ENCODE measurements at places on chromosomes 7 and 10.

- DNase-seq = no peak
These were observed 85.5 kb downstream of the MKI67 start for GRCh38 chr10:128040681-128041080.

GRCh38 chr10:103680869-103681236 is 174.5 kb downstream of the SH3PXD2A start:
- no peak for DNase-seq

DNA sequence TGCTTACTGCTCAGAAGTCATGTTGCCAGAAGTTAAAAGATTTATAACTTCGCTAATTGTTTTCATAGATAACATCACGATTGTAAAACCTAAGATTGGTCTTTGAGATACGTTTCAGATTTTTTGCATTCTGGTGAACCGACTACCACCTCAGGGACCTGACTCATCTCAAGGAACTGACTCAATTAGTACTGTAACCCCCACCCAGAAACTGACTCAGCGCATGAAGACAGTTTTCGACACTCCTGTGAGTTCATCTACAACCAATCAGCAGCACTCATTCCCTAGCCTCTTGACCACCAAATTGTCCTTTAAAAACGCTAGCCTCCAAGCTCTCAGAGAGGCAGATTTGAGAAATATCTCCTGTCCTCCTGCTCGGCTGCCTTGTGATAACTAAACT is 72.3 kb downstream of the ELMO1 start:
- DNase-seq = no peak

GRCh38 chr7:115009736-115010440 is 88.0 kb downstream of the MDFIC start:
- no peak for DNase-seq

DNA sequence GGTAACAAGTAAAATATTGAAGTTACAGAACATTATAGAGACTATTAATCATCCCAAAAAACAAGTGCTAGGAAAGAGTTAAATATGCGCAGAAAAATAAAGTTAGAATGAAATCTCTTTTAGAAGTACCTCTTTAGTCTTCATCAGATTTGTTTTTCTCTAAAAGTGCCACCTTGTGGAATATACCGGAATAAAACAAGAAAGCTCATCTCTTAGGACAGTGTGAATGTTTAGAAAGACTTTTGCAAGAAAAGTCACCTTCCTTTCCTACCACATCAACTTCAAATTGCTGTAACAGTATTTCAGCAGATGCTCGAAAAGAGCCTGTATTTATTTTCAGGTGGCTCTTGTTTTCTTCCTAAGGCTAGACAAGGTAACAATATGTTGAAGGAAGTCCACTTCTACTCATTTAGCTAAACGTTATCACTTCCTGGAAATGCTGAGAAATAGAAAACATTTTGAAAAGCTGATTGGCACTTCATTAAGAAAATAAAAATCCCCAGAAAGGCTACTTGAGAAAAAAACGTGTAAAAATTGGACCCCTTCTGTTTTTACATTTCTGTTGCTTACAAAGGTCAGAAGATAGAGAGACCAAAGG is 19.8 kb upstream of the FAM133B start:
- DNase-seq = no peak

- DNase-seq = no peak
These were observed 128.4 kb upstream of the RSU1 start for GRCh38 chr10:16945593-16945992.

GRCh38 chr7:25597946-25598345 is 369.7 kb upstream of the NPVF start:
- DNase-seq = no peak

GRCh38 chr7:99619571-99620130 is 2.9 kb downstream of the ZSCAN25 start:
- no peak for DNase-seq

GRCh38 chr7:155448632-155449007 is 9.3 kb upstream of the EN2 start:
- DNase-seq = no peak

DNA sequence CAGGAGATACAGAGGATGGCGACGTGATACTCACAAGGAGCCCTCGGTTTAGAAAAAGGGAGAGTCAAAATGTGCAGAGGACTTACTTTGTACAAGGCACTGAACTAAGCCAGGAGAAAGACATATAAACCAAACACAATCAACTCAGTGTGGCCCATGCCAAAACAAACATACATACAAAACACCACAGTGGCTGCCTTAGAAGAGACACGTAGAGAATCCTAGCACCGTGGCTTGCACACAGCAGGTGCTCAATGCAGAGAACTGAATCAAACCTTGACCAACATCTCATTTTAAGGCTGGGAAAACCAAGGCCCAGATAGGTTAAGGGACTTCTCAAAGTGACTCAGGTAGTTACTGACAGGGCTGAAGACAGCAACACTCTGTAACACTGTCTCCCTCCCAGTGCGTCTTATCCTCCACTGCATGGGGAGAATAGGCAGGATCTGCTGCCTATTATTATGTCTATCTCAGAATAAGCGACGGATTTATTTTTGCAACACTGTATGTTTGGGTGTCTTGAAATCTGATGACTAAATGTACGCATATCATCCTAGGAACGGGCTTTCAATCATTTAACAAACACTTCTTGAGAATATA is 11.0 kb downstream of the SORBS1 start:
- no peak for DNase-seq

DNA sequence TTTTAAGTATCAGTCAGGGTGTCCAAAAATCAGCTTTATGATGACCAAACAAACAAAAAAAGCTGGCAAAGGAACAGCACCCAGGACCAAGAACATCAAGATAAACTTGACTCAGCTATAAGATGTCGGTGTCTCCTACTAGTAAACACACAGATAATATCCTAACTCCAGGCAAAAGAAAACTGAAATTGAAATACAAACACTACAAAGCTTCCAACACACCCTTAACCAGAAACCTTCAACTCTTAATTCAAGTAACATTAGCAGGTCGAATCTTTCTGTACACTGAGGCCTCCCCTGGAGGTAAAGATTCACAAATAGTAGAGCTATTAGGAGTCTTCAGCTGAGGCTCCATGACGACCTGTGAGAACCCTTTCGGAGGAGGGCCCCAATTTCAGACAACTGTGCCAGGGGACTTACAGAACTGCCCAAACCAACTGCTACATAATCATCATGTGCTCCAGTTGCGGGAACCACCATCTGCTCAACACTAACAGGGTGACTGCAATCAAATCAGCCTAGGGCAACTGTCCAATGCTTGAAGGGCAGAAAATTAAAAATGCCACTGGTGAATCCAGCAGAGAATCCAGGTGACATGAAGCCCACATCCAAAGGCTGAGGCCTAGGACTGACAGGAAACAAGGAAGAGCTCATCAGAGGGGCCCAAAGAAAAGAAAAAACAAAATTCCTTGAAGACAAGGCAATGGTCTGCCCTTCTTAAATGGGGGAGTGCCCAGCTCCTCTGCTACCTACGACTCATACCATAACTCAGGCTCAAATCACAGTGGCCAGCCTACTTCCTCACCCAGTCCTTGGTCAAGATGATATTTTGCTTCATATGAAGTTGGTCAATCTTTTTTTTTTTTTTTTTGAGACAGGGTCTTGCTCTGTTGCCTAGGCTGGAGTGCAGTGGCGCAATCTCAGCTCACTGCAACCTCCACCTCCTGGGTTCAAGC is 20.0 kb downstream of the XPNPEP1 start:
- peak; percentile 38 for DNase-seq

GRCh38 chr7:30223896-30224295 is 60.5 kb upstream of the ZNRF2 start:
- DNase-seq = no peak

DNA sequence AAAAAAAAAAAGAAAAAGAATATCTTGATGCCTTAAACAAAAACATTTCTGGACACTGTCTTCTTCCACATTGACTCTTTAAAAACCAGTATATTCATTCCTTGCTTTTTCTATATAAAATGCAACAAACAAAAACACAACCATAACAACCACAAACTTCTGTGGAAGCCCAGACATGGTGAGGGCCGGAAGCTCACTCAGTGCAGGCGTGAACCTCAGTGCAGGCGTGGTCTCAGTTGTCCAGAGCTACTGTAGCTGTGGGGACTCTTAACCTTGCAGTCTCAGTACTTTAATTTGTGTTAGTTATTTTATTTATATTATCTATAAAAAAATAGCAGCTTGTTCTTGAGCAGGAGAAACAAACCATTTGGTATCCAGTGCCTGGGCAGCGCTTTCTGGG is 131.8 kb downstream of the DOCK1 start:
- DNase-seq = no peak

- no peak for DNase-seq
These were observed 87.3 kb downstream of the ODAD2 start for GRCh38 chr10:27911539-27911938.

DNA sequence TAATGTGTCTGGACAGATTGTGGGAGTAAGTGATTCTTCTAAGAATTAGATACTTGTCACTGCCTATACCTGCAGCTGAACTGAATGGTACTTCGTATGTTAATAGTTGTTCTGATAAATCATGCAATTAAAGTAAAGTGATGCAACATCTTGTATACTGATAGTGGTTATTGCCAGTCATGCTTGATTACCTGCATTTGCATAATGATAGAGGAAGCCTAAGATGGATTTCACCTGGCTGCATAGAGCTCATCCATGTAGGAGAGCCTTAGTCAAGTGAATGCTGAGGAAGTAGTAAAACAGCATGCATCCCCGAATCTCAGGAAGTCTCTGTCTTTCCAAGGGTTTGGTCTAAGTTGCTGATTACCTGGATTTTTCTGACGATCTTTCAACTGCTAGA is 64.2 kb upstream of the CAPZA2 start:
- no peak for DNase-seq

DNA sequence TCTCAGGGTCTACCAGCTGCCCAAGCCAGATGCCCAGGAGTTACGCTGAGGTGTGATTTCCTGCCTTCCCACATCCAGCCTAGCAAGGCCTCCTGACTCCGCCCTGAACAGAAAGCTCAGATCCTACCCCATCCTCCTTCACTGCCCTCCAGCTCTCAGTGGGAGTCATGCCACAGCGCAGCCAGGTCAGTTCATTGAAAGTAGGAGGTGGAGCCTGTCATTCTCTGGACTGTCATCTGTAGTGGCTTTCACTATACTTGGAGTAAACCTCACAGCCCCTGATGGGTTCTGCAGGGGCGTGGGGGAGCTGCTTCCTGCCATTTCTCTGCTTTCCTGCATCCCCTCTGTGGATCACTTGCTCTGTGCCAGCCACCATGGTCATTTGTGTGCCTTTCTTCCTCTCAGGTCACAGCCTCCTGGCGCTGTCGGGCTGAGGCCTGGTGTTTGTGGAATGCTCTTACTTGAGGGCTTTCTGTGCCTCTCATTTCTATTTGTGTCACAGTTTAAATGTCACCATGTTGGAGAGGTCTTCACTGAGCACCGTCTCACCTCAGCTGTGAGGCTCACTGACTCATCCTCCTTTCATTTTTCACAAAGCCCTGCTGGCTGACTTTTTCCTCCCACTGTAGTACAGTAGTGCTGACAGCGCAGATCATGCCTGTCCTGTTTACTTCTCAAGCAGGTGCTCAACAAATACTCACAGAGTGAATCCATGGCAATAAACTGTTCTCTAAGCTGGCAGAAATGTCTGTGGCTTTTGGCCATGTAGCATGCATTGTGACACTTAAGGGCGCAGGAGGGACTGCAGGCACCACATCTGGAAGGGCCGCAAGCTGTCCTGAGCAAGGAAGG is 61.0 kb upstream of the TMEM248 start:
- DNase-seq = no peak

DNA sequence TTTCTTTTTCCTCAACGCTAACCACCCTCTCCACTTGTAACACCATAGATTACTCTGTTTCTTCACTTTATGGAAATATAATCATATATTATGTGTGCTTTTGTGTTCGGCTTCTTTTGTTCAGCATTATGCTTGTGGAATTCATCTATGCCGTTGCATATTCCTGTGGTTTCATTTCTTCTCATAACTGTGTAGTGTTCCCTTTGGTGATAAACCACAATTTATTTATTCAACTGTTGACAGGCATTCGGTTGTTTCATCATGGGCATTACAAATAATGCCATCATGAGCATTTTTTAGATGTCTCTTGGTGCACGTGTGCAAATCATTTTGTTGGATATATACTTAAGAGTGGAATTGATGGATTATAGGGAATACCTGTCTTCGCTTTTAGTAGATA is 12.1 kb downstream of the AVL9 start:
- no peak for DNase-seq

DNA sequence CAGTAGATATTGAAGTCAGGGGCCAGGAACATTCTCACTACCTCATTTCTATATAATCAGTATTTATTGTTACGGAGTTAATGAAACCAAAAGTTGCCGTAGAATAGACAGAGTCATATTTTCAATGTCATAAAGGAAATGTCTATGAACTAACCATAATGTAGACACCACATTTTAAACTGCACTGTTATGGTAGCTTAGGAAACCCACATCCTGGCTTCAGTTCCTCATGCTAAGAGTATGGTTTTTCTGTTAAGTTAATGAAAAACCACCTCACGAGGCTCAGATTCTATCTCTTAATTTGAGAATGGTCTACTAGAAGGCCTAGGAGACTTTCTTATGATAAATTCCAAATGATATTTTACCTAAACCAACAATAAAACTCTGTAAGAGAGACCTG is 166.5 kb downstream of the TMEM26 start:
- no peak for DNase-seq

- DNase-seq = no peak
These were observed 507 bp downstream of the STN1 start for GRCh38 chr10:103917302-103918052.

DNA sequence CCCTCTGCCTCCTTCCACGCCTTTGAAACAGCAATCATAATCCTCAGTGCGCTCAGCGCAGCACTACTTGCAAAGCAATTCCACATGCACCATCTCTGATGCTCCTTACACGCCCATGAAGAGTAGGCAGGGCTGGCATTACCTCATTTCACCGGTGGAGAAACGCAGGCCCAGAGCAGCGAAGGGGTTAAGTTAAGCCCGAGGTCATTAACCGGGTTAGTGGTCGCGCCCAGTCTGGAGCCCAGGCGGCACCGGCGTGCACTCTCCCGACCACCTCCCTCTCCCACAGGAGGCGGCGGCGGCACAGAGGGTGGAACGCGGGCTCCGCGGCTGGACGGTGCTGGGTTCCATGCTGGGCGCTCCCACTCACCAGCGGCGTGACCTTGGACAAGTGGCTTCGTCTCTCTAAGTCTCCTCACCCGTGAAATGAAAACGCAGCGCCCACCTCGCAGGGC is 515 bp downstream of the FASTK start:
- no peak for DNase-seq

- no peak for DNase-seq
These were observed 17.0 kb upstream of the ZMIZ1 start for GRCh38 chr10:79051766-79052165.

GRCh38 chr7:47669178-47669891 is 87.4 kb upstream of the TNS3 start:
- no peak for DNase-seq

- DNase-seq = no peak
These were observed 685.4 kb upstream of the MBL2 start for GRCh38 chr10:53458007-53458406.

- DNase-seq = no peak
These were observed 77.0 kb upstream of the PODXL start for GRCh38 chr7:131633342-131633843.

- DNase-seq = no peak
These were observed 185.6 kb downstream of the PLXNA4 start for GRCh38 chr7:132390705-132391104.

- no peak for DNase-seq
These were observed 47.6 kb upstream of the ANKRD1 start for GRCh38 chr10:90968328-90969081.

GRCh38 chr7:79833616-79834015 is 301.0 kb upstream of the GNAI1 start:
- DNase-seq = no peak

- no peak for DNase-seq
These were observed 933.3 kb downstream of the XPNPEP1 start for GRCh38 chr10:108989976-108990375.

Measured in T-helper 1 cell (primary cell).